ENCODE measurements at places on chromosomes 11 and 22.

DNA sequence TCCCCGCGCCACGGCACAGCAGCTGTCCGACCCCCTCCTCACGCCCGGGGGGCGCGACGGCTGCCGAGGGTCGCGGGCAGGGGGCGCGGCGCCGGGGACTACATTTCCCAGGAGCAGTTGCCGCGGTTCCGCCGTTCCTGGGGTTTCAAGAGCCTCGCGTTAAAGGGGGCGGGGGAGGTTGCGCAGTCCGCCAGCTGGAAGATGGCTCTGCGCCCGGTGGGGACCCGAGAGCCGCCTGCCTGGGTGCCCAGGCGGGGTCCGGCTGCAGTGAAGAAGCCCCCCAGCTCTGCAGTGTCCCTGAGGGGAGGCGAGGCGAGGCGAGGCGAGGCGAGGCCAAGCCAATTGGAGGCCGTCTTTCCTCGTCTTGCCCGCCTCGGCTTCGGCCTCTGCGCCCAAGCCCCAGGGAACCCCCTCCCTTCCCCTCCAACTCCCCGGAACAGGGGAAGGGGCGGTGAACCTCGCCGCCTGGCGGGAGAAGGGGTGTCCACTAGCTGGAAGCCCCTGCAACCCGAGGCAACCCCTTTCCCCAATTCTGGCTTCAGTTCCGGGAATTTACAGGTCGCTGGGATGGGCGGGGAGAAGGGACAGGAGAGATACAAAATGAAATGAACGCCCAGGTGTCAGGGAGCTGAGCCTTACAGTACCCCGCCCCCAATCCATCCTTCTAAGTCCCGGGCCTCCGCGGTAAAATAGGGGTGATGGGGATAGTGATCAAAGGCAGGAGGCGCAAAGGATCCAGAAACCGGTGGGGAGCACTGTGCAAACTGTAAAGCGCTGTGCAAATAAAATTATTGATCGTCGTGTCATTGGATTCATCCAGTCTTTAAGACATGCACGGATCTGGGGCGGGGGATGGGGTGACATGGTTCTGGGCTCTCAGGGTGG is 5.2 kb upstream of the GCAT start:
- no peak for DNase-seq

GRCh38 chr11:76175783-76176182 is 30.5 kb downstream of the WNT11 start:
- DNase-seq = no peak

DNA sequence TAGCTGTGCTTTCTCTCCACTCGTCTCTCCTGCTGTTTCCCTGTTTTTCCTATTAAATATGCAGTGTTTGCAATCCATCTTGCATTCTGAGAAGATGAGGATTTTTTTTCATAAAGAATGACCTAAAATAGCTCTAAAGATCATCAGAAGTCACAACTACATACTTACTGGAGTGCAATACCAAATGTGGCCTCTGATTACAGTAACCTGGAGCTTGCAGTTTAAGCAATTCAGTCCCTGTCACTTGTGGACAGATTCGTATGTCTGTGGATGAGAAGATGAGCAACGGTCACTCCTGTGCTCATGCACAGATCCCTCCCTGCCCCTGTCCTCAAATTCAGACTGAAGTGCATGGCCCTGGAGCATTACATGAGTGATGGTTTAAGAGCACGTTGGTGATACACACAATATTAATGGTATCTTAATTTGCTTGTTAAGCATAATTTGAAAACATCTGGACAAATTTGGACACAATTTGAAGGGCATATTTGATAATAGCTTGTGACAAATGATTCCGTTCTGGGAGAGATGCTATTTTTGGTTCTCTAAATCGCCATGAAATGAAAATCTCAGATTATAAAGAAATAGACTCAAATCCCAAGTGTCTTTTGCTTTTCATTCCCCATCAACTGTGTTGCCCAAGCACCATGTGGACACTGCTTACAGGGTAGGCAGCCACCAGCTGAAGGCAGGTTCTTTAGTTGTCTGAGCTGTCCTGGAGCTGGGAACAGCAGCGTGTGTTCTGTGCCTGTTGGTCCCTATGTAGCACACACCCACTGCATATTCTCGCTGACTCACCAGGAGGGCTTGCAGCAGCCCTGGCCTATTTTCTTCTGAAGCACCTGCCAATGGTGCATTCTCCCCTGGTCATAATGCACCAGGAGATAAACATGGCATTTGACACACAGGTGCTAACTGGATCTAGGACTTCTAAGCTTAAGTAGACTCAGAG is 32.6 kb upstream of the PRAME start:
- no peak for DNase-seq

DNA sequence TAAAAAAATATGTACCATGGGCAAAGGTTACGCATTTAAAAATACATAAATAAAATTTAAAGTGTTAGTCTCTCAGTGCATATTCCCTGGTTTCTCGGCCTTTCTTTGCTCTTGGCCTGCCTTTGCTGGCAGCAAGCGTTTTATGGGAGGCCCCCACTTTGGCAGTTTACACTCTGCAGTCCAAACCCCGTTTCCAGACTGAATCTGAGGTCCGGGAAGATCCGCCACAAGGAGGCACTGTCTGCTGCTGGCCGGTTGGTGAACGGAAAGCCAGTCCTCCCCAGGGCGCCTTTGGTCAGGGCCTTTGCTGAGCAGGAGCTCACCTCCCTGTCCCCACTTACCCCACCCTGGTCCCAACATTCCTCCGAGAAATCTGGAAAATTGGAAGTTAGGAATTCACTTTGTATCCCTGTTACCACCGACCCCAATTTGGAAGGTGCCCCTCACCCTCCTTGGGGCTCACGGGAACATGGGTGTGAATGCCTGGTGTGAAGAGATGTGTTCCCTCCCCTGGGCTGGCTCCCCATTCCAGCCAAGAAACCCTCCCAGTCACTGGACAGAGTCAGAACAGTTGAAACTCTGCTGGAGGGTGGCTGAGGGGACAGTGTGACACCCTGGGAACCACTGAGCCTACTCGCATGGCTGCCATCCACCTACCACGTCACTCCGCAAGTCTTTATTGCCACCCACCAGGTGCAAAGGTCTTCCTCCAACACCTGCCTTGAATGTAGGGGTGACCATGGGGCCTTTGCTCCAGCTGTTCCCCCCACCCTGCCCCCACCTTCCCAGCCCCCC is 9.4 kb upstream of the SF1 start:
- no peak for DNase-seq

GRCh38 chr22:50498322-50498890 is 9.1 kb downstream of the LMF2 start:
- DNase-seq = no peak

- no peak for DNase-seq
Observed at GRCh38 chr11:63923319-63923718, 6.4 kb upstream of the RCOR2 start.

GRCh38 chr11:73117071-73117470 is 25.0 kb downstream of the FCHSD2 start:
- no peak for DNase-seq

DNA sequence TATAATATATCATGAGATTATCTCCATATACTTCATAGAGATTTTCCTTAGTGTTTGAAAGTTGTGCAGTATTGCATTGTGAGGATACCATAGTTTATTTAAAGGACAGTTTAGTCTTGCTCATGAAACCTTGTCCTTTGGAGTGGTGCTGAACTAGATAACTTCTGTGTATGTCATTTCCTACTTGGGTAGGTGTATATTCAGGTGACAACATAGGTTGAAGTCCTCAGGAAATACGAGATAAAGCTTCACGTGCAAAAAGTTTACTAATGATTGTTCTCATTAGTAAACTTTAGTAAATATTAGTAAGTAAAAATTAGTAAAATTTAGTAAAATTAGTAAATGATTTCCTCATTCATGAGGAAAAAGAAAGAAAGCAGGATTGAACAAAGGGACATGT is 521.3 kb upstream of the LRRC4C start:
- no peak for DNase-seq
